ENCODE measurements at places on chromosomes 4 and X.

DNA sequence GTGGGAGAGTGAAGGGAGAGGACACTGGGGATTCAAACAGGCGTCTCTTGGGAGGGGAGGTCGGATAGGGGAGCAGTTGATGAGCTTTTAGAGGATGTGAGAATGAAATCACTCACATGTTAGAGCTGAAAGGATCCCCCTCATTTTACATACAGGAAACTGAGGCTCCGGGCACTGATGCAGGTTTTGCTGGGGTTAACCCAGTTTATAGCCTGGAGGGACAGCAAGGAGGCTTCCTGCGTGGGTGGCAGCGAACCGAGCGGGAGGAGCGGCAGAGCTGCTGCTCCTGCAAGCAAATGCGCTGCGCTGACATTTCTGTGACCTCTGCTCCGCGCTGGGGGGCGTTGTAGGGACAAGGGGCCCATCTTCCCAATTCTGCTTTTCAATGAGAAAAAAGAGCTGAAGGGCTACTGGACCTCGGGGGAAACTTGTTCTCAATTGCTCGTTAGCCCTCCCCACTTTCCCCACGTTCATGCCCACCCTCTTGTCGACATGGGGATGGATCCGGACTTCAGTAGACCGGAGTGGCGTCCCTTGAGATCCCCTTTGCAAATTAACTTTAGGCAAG, 1.2 kb upstream of the NEUROG2 start:
- no peak for DNase-seq

DNA sequence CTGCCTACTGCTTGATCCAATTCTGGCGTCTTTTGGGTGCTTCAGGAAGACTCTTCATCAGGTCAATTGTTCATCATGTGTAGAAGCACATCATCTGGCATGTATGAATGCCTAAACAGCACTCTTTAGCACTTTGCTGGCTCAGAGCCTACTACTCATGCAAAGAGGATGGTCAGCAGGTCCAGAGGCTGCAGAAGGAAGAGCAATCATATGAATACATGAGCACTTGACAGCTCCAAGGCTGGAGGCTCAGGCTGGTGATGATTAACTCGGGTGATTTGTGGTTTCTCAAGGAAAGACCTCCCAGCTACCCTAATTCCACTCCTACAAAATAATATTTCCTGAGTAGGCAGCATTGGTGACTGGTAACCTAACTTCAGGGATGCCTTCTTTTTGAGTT, 103.8 kb upstream of the CXCL13 start:
- DNase-seq = no peak

- DNase-seq = no peak
These were observed 314.0 kb downstream of the GBA3 start for GRCh38 chr4:23006756-23007155.

GRCh38 chrX:123188081-123188480, 4.0 kb downstream of the GRIA3 start:
- DNase-seq = no peak
